ENCODE measurements at places on chromosomes 11 and 22.

GRCh38 chr22:36775586-36775963 lies 344 bp downstream of the IFT27 start:
- no peak for DNase-seq

DNA sequence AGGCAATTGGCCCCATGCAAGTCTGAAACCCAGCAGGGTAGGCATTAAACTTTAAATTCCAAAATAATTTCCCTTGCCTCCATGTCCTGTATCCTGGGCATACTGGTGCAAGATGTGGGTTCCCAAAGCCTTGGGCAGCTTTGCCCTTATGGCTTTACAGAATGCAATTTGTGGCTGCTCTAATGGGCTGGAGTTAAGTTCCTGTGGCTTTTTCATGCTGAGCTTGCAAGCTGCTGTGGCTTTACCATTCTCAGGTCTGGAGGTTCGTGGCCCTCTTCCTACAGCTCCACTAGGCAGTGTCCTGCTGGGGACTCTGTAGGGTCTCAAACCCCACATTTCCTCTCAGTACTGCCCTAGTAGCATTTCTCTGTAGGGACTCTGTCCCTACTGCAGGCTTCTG lies 15.0 kb upstream of the BIRC3 start:
- DNase-seq = no peak

DNA sequence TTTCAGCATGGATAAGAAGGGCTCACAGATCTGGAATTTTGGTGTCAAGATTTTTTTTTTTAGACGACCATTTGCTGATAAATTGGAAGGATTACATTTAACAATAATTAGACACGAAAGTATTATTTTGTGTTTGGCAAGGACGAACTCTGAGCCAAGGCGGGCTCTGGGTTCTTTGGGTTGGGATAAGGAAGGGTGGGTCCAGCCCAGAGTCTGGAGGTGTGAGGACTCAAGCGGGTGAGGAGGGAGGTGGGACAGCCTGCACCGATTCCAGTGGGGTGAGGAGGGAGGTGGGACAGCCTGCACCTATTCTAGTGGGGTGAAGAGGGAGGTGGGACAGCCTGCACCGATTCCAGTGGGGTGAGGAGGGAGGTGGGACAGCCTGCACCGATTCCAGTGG lies 4.1 kb downstream of the B3GAT1 start:
- no peak for DNase-seq

- DNase-seq = no peak
These were observed 293.9 kb upstream of the PLET1 start for GRCh38 chr11:112554586-112554985.

- no peak for DNase-seq
These were observed 5.4 kb downstream of the DDIAS start for GRCh38 chr11:82906931-82907330.

DNA sequence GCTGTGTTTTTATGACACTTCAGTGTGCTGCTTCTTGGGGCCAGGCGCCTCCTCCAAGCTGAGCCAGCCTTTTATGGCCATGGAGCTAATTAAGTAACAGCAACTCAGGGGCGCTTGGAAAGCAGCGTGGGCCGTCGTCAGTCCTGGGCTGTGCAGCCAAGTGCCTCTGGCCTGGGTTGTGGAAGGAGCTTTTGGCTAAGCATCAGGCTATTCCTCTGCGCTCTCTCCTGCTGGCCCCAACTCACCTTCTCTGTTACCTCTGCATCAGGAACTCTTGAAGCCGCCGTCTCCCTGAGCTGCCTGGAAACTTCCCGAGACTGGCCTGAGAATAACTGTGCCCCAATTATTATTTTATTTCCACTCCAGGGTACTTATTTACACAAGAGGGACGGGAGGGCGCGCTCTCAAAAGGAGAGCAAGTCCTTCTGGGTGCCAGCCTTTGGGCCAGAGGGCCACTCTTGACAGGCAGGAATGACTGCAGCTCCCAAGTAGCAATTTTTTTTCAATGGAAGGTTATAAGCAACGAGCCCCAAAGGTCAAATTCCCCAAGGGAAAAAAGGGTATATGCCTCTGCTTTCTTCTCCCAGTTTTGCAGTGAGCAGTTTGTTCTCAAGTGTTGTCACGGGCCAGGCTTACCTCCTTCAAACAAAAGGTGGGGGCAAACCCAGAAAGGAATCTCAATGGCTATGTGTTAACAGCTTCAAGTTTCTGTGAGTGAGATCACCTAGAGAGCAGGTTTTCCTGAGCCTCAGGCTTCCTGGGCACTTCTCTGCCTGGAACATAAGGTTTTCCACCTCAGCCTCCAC lies 38.5 kb upstream of the NAV2 start:
- DNase-seq = no peak

- DNase-seq = no peak
These were observed 17.9 kb upstream of the ADA2 start for GRCh38 chr22:17237038-17237668.

- DNase-seq = peak; percentile 28
These were observed 37.7 kb upstream of the GNB1L start for GRCh38 chr22:19892257-19892879.

Data from activated CD4-positive, CD25-positive, alpha-beta regulatory T cell (primary cell).